ENCODE measurements at places on chromosomes 5 and 9.

- DNase-seq: no peak
These were observed 119.5 kb downstream of the SYK start for GRCh38 chr9:90921104-90921503.

- DNase-seq: no peak
These were observed 78.9 kb downstream of the CFAP95 start for GRCh38 chr9:69899491-69899890.

- DNase-seq: no peak
These were observed 49.5 kb upstream of the RNU6ATAC start for GRCh38 chr9:134213881-134214341.

DNA sequence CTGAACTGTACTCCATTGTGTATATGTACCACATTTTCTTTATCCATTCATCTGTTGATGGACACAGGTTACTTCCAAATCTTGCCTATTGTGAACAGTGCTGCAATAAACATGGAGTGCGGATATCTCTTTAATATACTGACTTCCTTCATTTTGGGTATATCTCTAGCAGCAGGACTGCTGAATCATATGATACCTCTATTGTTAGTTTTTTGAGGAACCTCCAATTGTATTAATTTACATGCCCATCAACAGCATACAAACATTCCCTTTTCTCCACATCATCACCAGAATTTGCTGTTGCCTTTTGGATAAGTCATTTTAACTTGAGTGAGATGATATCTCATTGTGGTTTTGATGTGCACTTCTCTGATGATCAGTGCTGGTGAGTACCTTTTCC, 81.8 kb upstream of the FAM120A start:
- DNase-seq: no peak

DNA sequence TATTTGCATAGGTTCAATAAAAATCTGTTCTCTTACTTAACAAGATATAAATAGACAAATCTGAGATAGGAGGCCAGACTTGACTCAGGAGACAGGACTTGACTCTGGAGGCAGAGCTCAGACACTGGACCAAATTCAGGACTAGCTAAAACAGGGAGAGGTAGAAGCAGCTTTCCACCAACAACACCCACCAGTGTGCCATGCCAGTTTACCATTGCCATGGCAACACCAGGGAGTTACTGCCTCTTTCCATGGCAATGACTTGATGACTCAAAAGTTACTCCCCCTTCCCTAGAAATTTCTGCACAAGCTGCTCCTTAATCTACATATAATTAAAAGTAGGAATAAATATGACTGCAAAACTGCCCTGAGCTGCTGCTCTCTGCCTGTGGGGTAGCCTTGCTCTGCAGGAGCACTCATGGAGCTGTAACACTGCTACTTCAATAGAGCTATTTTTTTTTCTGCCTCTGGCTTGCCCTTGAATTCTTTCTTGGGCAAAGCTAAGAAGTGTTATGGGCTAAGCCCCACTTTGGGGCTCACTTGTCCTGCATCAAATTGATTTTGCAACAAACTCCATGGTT, 473.0 kb downstream of the PLK2 start:
- no peak for DNase-seq

Measured in activated CD8-positive, alpha-beta memory T cell treated with anti-CD3 and anti-CD28 coated beads for 1 hour (primary cell).